Hematopoietic multipotent progenitor cell treated with erythropoietin and hydrocortisone succinate and interleukin-3 and kit ligand, for 17 days (in vitro differentiated cells): ENCODE measurements at places on chromosomes 16 and 17.
A peak's percentile ranks its signal among the peaks of the same experiment; 100 is the strongest.

GRCh38 chr16:79327836-79328235 lies 272.7 kb downstream of the MAF start:
- no peak for DNase-seq

- DNase-seq: no peak
Measured at GRCh38 chr16:60991886-60992285, 1044.4 kb downstream of the CDH8 start.

DNA sequence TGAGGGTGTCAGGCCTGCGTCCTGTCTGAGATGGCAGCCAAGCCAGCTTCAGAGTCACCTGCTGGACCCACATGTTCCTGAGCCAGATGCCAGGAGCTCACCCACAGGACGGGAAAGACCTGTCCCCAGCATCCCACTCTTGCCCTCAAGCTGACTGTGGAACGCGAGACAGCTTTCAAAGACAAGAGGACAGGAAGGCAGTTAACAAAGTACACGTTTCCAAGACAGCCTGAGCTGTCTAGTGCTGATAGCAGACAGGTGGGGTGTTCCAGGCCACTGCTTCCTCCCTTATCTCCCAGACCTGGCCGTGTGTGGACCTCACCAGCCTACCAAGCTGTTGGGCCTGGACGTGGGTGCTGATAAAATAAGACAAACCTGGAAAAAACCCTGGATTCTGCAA lies 13.2 kb downstream of the CMTM3 start:
- DNase-seq: no peak

DNA sequence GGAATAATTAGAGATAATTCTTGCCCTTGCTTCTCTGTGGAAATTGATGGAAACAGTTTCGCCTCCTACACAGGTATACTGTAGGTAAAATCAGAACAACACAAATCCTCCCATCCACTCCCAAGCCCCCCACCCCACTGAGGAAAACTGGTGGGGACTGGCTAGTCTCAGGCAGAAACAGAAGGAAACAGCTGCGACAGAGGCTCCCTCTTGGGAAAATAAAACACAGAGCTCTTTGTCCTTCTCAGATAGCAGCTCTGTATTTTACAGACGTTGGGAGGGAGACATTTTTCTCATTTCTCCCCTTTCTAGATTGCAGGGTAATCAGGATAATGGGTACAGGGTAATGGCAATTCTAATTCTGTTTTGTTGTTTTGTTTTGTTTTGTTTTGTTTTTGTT lies 1.1 kb downstream of the SLFN13 start:
- DNase-seq: no peak

GRCh38 chr16:51919736-51920135 lies 627.2 kb downstream of the TOX3 start:
- no peak for DNase-seq

DNA sequence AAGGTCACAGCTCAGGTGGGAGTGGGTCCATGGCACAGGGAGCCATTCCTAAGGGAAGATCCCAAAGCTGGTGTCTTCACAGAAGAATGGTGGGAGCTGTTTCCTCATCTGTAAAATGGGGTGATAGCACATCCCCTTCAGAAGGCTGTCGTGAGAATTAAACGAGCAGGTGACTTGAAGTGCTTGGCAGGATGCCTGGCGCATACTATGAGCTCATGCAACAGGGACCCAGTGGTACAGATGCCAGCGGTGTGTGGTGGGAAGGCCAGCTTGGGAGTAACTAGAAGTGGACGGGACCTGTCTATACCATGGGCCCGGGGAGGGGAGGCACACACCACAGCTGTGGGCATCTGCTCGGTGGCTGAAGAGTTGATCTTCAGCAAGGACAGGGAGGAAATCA lies 189.3 kb upstream of the TNRC6C start:
- DNase-seq: no peak

DNA sequence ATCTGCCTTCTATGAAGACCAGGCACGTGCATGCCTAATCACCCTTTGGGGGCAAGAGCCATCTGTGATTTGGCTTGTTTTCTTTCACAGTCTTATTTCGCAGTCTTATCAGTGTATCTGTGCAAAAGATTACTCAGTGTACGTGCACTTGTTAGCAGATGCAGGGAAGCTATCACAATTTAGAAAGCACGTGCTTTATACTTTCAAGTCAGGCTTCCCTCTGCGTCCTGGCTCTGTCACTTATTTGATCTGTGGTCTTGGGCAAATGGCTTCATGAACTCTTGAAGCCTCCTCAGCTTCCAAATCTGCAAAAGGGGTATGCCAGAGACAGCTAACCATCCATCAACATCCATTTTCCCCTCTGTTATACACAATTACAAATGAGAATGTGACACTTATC lies 246.4 kb downstream of the XYLT1 start:
- no peak for DNase-seq

DNA sequence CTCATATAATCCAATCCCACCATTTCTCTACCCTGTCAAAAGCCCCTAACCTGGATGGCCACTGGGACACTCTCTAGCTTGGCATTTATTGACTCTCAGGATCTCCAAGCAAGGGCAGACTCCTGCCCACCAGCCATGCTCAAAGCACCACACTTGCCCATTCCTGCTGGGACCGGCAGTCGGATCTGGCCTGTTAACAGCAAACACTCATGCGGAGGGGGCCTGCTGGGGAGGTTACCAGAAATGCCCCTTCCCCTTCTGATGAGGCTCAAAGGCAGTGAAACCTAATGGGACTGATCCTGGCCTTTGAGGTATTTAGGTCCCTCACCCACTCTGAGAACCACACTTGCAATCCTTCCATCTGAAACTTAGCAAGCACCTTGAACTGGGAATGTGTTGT lies 6.5 kb upstream of the CCL1 start:
- no peak for DNase-seq

- DNase-seq: no peak
Measured at GRCh38 chr16:17362946-17363345, 107.8 kb downstream of the XYLT1 start.

DNA sequence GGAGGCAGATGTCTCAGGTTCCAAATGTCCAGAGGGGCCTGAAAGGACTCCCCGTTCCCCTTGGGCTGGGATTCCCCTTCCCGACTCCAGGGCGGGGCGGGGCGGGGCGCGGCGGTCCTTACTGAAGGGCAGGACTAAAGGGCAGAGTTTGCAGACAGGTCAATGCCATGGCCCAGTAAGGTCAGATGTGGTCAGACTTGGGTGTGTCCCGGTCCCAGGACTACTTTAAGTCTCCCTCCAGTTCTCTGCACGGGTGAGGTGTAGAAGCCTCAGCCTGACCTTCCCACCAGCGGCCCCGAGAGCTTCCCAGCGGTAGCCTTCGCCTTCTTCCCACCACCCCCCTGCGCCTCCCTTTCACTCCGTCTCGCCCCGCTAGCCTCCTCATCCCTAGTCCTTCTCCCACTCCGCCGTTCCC lies 532 bp downstream of the KDM6B start:
- DNase-seq: peak; percentile 74

- no peak for DNase-seq
Measured at GRCh38 chr16:56462064-56462796, 10.9 kb downstream of the OGFOD1 start.

DNA sequence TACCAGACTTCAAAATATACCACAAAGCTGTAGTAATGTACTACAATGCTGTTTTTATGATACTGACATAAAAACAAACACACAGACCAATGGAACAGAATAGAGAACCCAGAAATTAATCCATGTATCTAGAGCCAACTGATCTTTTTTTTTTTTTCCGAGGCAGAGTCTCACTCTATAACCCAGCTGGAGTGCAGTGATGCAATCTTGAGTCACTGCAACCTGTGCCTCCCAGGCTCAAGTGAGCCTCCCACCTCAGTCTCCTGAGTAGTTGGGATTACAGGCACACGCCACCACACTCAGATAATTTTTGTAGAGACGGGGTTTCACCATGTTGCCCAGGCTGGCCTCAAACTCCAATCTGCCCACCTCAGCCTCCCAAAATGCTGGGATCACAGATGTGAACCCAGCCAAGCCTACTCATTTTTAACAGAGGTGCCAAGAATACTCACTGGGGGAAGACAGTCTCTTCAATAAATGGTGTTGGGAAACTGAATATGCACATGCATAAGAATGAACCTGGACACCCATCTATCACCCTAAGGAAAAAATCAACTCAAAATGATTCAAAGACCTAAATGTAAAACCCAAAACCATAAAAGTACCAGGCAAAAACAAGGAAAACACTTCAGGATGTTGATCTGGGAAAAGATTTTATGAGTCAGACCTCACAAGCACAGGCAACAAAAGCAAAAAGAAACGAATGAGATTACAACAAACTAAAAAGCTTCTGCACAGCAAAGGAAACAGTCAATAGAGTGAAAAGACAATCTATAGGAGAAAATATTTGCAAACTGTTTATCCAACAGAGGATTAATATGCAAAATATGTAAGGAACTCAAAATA lies 63.1 kb downstream of the STX8 start:
- no peak for DNase-seq

DNA sequence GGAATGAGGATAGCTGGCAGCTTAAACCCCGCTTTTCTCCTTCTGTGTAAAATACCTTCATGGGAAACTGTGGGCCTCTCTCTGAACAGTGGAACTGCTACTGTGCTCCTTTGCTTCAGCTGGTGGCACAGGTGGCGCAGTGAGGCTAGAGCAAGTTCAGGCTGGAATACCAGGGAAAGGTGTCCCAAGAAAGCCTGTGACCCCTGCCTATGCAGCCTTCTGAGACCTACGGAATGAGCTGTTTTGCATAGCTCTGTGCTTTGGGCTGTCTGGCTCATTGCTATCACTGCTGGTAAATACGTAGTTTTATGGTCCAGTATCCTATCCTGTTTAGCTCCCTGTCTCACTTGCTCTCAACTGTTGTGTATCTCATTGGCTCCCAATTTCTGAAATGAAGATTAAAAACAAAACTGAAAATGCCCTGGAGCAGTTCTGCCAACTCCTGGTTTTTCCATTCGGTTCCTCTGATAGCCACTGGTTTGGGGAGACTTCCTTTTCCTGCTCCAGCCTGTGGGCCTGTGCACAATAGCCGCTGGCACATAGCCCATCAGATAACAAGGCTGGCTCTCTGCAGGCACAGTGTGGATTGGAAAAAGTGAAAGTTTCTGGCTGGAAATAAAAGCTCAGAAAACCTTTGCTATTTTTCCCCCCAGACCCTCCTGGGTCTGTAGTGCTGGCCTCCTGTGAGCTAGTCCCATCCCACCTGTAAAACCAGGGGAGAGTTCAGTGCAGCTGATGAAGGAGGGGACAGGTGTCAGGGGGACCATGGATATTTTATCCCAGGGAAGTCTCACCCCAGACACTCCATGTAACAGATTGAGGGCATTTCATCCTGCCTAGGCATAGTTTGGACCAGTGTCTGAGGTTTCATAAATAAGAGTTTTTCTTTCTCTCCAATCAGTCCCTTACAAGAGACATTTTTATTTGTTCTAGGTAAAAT lies 24.0 kb downstream of the LIMD2 start:
- peak; percentile 58 for DNase-seq

- no peak for DNase-seq
Measured at GRCh38 chr17:64388961-64389565, 1.6 kb downstream of the PECAM1 start.

- DNase-seq: no peak
Measured at GRCh38 chr16:17002565-17002964, 468.2 kb downstream of the XYLT1 start.

GRCh38 chr17:50162466-50163254 lies 3.1 kb upstream of the SGCA start:
- no peak for DNase-seq

- no peak for DNase-seq
Measured at GRCh38 chr17:75481194-75482068, 25.0 kb downstream of the TMEM94 start.

- no peak for DNase-seq
Measured at GRCh38 chr17:4536259-4536741, 18.9 kb downstream of the MYBBP1A start.
